ENCODE measurements at places on chromosomes 5 and 9.

DNA sequence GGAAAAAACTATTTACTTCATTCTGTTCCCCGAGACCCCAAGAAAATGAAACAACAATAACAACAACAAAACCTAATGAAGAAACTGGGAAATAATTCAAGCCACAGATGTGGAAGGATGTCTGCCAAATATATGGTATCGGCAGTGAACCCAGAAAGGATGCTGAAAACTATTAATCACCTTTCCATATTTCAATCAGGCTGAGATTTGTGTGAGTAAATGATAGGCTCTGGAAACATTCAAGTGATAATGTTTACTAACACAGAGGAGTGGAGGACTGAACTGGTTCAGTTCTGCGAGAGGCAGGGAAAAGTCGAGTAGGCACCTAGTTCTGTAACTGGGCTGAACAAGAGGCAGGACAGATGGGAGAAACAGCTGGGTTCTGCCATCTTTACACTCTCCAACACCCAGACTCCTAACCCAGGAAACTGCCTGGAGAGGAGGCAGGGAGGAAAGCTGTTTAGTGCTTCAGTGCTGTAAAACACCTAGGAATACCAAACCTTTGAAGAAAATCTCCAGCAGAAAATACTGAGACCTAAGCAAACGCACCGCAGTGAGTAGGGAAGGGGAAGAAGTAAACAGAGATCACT, 96.8 kb upstream of the GNA14 start:
- no peak overlapping the region for H3K4me3 ChIP-seq
- H3K27ac ChIP-seq = peak overlapping the region; percentile 89
- H3K4me1 ChIP-seq = peaks cover 22% of the 10 kb centered on the region
- peaks cover 28% of the 10 kb centered on the region for H3K36me3 ChIP-seq
- DNase-seq = no peak

DNA sequence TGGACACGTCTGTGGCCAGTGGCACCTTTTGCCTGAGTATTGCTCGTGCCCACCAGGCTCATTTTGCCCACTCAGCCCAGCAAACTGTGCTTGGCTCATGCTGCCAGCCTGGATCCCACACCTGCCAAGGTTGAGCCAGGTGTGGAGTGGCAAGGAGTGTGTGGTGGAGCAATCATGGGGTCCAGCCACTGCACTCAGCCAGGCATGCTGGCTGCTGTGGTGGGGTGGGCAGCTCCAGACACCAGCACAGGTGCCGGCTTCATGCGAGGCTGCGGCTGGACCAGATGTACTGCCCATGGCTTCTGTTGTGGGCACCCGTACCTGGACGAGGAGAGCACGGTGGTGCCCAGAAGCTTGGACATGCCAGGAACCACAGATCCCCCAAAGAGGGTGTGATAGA, 364.1 kb downstream of the TMEM38B start:
- H3K4me3 ChIP-seq = no peak overlapping the region
- H3K27ac ChIP-seq = no peak overlapping the region
- H3K4me1 ChIP-seq = no peaks in the 10 kb centered on the region
- no peaks in the 10 kb centered on the region for H3K36me3 ChIP-seq
- peaks cover 2% of the 10 kb centered on the region for H3K27me3 ChIP-seq

GRCh38 chr5:10479154-10479721, 37.6 kb downstream of the ROPN1L start:
- H3K36me3 ChIP-seq = peaks cover 4% of the 10 kb centered on the region
- H3K4me1 ChIP-seq = peaks cover 21% of the 10 kb centered on the region
- no peak for DNase-seq
- peaks cover 21% of the 10 kb centered on the region for H3K27me3 ChIP-seq
- no peak overlapping the region for H3K27ac ChIP-seq

DNA sequence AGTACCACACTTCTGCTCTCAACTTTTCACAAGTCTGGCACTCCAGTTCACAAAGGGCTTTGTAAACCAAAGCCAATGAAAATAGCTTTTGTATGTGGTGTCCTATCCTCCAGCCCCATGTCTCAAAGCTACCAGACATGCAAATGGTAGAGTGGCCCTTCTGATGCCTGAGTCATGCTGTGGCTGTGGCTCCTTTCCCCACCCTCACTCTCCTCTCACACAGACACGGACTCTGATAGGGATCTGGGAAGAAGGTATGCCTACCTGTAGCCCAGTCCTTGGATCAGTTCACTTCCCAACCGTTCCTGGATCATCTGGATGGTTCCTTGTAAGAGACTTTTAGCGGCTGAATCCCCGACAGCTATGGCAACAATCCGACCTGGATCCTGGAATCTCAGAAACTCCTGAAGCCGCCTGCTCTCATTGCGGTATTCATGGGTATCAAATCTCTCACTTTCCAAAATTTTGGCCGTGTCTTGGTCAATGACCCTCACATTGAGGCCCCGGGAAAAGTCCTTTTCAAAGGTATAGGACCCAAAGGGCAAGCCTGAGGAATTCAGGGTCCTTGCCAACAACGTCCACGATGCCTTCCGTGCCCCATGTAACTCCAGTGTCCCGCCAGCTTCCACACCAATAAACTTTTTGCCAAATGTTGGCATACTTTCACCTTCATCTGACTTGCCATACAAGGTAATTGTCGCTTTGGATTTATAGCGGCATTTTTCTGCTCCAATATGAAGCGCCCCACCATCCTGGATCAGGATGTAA, 23.4 kb downstream of the CEMIP2 start:
- DNase-seq = no peak
- no peaks in the 10 kb centered on the region for H3K27me3 ChIP-seq
- H3K36me3 ChIP-seq = peaks cover 63% of the 10 kb centered on the region
- H3K4me1 ChIP-seq = no peaks in the 10 kb centered on the region
- no peak overlapping the region for H3K27ac ChIP-seq

DNA sequence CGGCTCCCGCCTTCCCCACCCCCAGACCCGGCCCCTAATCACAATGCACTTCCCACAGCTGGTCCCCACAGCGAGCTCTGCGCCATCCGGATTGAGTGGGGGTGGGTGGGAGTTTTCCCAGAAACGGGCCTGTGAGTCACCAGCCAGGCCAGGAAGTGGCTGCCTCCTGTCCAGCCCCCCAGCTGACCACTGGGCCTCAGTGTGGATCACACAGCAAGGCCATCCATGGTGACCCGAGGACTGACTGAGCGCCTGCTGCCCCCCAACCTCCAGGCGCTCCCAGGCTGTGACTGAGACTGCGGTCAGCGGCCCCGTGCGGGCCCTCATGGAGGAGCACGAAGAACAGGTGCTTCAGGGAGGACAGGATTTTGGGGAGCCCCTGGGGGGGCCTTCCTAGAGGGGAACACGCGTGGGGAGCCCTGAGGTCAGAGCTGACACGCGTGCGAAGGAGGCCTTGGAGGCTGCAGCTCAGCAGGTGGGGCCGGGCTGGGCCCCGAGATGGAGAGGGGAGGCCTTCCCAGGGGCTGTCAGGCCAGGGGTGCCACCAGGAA, 48.3 kb upstream of the EGFL7 start:
- H3K4me3 ChIP-seq = no peak overlapping the region
- no peaks in the 10 kb centered on the region for H3K27me3 ChIP-seq
- H3K27ac ChIP-seq = no peak overlapping the region
- H3K4me1 ChIP-seq = peaks cover 58% of the 10 kb centered on the region
- DNase-seq = no peak
